ENCODE measurements at places on chromosomes 7 and 10. TPM values are rescaled to one million over a fixed set of nuclear protein-coding genes. Genes with fewer than 3 reads are reported as not detected.

Gene GPC2
- total RNA-seq, result 9.6 TPM

Gene PLXNA4
- total RNA-seq, result not detected

Gene SEC24C
- 66.2 TPM for total RNA-seq

Gene CBLL1
- total RNA-seq, result 37.6 TPM

DNA sequence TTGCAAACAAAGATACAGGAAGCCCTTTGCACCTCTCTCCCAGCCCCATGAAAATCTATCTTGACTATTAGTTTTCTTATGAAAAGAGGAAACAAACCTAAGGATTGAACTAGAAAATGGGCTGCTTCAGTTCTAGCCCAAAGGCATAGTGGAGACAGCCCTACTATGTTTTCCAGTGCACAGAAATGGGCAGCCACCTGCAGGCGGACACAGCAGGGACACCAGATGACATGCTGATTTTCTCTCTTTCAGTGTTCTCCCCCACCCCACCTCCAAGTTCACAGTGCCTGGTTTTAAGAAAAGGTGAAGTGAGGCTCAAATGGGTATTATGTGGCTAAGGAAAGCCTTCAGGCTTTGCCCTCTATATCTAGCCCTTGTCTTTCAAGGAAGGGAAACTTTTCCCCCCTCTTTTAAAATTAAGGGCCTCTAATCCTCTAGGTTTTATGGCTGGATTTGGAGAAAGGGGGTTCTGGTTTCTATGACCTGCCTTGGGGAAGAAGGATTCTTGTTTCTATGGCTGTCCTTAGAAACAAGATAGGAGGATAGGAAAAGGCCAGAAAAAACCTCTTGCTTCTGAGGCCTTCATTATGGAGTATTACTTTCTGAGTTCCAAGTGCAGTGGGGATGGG is 23.5 kb upstream of the DDX50 start:
- DNase-seq, result no peak

DNA sequence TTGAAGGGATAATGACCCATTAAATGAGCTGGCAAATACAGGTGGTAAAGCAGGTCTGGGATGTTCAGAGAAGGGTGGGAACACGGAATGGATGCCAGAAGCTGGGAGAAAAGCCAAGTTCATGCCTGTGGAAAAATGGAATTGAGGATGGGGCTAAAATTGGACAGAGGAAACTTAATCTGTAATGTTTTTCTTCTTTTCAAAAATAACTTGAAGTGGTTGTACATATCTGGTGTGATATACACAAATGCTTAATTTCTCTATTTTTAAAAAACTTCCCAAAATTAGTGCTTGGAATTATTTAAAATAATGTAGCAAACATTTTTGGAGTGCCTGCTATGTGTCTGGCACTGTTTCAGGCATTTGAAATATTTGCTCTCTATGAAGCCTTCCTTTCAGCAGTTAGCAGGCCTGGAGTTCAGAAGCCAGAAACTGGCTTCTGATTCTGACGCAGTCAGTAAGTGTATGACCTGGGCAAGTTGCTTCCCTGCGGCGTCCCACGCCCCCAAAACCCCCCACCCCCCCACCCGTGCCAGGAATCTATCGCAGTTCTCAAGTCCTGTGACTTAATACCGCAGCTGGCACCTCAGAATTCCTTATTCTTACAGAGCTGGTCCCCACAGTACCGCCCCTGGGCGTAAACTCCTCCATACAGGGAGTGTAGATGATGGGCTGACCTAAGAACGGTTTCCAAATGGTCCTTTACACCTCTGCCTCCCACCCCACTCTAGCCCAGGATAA is 828 bp upstream of the MALSU1 start:
- peak; percentile 45 for DNase-seq

DNA sequence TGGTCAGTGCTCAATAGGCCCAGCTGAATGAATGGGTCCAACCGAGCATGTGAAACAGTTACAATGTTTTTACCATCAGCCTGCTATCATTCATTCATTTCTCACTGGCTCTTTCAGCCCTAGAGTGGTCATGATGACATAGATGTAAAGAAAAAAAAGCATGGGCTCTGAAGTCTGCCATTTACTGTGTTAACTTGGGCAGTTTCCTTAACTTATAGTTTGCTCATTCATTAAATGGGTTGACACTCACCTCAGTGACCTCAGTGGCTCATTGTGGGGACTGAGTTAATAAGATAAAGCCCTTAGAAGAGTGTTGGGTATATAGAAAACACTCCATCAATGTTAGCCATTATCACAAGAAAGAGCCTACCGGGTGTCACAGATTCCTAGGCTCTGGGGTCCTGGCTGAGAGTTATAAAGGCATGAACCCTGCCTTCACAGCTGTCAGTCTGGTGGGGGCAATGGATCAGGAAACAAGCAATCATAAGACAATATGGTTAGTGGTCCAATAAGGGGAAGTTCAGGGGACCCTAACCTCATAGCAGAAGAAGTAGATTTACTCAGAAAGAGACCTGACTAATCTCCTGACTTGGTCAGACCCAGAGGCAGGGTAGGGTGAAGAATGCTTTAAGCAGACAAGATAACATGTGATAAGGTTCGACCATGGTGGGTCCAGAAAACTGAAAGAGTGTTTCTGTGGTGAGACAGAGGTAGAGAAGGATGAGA is 29.7 kb upstream of the GPAM start:
- no peak for DNase-seq

GRCh38 chr7:21939858-21940372 is 5.8 kb downstream of the CDCA7L start:
- no peak for DNase-seq

DNA sequence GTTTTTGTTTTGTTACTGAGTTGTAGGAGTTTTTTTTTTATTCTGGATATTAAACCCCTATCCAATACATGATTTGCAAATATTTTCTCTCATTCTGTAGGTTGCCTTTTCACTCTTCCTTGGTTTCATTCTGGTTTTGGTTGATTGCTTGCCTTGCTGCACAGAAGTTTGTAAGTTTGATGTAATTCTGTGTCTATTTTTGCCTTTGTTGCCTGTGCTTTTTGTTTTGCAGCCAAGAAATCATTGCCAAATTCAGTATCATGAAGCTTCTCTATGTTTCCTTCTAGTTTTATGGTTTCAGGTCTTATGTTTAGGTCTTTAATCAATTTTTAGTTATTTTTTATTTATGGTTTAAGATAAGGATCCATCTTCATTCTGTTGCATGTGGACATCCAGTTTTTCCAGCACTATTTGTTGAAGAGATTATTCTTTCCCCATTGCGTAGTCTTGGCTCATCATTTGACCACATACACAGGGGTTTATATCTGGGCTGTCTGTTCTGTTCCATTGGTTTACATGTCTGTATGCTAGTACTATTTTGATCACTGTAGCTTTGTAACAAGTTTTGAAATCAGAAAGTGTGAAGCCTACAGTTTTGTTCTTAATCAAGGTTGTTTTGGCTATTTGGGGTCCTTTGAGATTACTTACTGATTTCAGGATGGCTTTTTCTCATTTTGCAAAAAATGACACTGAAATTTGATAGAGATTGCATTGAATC is 26.4 kb downstream of the BMPR1A start:
- DNase-seq, result no peak

DNA sequence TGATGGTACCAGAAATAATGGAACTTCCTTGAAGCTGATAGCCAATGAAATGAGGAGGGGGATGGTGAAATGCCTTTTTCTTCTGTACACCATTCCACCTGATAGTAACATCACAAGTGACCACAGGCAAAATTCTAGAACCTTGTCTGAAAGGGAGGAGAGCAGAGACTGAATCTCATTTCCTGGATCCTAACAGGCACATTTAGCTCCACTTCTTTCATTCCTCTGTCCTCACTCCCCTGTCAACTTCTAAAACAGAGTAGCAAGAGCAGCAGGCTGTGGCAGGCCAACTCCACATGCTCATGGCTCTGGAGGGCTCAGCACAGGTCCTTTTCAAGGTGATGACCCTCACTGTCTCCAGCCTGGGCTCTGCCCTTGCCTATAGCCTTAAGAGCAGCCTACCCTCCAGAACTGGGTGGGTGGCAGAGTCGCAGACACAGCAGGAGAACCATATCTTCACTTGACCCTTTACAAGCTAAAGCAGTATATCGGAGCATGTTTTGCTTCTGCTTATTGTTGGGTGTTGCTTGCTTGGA is at the start of gene LRRC18:
TSS of gene LRRC18 (minus strand) at position 51 of the 536 bp plus-strand sequence. CDS start 25,685 bp downstream, outside the sequence.
- no peak for DNase-seq

GRCh38 chr10:47255033-47255813 is 44.8 kb upstream of the GDF10 start:
- no peak for DNase-seq
